ENCODE measurements at places on chromosomes 2 and 18.

DNA sequence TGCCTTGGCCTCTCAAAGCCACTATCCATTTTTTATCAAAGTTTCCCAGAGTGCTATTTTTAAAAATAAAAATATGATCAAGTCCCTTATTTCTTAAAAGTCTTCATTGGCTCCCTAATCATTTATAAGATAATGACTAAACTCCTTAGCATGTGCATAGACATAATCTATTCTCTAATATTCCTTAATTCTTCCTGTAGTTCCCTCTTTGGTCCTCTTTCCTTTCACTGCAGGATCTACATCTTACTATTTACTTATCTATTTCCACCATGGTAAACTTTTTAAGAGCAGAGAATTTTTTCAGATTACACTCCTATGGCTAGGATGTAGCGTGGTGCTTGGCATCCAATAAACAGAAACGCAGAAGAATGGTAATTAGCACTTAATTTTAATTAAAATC lies 19.0 kb downstream of the IDH1 start:
- no peak for DNase-seq

- no peak for DNase-seq
Observed at GRCh38 chr2:211132046-211132445, 575.6 kb downstream of the CPS1 start.

GRCh38 chr2:226211439-226211838 lies 588.2 kb downstream of the IRS1 start:
- DNase-seq, result no peak

GRCh38 chr2:68263632-68264031 lies 11.3 kb upstream of the PPP3R1 start:
- no peak for DNase-seq

- DNase-seq, result no peak
Observed at GRCh38 chr2:128573116-128573515, 254.4 kb upstream of the HS6ST1 start.

DNA sequence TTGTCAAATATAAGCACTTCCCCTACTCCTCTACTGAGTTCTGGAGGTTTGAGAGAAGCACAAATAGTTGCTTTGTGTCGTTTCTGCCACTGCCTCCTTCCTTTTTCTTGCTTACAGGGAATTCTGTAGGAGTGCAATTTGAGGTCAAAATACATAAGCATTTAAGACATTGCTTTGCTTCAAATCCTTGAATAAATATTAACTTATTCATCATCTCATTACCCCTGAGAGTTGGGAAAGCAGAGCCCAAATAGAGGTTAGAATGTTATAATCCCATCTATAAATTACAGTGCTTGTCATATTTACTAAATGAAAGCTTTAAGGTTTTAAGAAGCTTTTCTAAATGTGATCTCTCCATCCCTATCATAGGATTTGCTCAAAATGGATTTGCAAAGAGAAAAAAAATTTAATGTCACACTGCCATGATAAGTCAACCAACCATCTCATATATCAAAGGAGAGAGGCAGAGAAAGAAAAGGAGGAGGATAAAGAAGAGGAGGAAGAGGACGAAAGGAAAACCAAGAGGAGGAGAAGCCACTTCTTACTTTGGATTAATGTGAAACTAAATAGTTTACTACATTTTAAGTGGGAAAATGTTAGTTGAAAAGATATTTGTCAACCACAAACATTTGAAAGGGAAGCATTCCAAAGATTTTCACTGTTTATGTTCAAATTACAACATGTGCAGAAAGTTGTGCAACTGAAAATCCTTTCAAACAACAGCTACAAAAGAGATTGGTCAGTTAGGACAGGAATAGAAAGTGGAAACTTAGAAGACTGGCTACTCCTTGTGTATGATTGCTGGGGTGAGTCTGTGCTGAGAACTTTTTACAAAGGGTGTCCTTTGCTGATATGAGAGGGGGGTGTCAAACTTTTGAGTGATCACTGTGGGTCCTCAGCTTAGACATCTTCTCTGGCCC lies 277.3 kb upstream of the FN1 start:
- no peak for DNase-seq

GRCh38 chr2:69405306-69405705 lies 18.3 kb upstream of the GFPT1 start:
- no peak for DNase-seq

DNA sequence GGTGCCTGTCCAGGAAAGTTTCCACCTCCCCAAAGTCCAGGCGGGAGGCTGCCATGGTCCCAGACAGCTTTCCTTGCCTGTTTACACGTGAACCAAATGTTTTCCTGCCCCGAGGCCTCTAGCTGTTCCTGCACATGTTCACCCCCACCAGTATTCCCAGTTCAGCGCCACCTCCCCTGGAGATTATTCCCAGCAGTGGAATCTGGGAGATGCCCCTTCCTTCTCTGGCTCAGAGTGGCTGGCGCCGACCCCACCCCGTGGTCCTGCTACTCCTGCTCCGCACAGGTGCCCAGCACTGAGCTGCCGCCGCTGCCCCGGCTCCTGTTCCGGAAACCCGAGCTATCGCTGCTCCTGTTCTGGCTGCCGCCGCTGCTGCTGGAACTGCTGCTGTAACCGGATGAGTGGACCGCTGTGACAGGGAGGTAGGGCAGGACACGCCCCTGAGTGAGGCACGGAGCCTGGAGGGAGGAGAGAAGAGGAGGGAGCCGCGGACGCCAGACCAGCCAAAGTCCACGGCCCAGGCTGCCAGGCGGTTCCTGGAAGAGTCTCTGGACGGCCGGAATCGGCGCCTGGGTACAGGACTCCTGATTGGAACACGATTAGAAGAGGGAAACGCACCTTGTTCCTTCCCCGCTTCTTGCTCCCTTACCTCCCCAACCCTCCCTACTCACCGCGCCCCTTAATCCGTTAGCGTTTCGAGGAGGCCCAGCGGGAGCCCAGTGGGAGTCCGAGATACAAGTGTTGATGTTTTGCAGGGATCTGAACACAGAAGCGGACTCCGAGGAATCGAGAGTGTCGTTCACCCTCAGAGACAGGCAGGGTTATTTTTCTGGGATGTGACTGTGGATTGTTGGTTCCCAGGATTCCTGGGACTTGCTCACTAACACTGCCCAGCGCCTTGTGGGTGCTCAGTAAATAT lies at the start of gene PDE11A:
PDE11A (minus strand) TSS at position 395 of the 919 bp plus-strand sequence; CDS start at position 55, 340 bp downstream.
- peak; percentile 24 for DNase-seq

GRCh38 chr2:182077448-182078142 lies 91.9 kb downstream of the PPP1R1C start:
- no peak for DNase-seq

GRCh38 chr2:70104231-70105111 lies 17.2 kb downstream of the PCBP1 start:
- peak; percentile 25 for DNase-seq

DNA sequence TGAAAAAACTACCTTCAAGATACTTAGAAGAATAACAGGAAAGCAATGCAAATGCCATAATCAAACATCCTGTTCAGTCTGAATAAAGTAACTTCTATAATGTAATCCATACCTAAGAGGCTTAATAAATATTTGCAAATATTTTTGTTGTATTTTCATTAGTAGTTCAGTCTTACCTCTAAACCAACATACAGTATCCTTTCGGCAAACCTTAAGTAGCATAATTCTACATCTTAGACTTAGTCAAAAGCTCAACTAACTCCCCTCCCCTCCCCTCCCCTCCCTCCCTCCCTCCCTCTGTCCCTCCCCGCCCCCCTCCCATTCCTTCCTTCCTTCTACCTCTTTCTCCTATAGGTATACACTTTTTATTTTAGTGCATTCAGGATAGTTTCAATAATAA lies 1373.2 kb downstream of the SUCLG1 start:
- no peak for DNase-seq

GRCh38 chr2:95314598-95314963 lies 17.4 kb downstream of the KCNIP3 start:
- no peak for DNase-seq

DNA sequence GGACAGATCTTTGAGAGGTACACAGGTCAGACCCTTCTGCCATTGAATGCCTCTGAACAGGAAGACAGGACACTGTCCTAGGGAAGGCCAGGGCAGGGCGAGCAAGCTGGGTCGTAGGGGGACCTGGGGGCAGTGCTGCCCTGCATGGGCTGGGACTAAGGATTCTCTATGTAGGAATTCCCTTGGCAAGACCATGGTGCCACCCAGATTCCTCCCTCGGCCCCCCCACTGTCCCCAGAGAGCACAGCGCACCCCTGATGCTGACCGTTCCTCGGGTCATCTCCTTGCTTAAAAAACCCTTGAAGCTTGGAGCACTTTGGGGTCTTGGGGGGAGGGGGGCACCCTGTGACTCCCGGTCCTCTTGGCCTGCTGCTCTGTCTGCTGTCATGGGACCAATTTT lies 195.1 kb downstream of the SEPTIN10 start:
- no peak for DNase-seq

DNA sequence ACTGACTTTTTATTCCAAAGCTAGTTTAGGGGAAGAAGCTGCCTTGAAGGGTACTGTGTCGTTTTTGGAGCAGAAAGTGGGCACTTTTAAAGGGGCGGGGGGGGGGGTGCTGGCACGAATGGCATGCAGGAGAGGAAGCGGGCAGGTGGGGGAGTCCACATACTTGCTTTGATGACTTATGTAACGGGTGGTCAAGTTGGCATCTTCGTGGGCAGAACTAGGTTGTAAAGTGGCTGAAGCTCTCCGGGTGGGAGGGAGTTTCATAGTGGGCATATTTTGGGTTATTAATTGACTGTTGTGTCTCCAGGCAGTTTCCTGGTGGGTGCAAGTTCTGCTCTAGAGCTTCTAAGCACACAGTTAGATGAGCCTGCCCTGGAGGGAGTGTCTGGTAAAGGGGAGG lies 19.9 kb downstream of the PCARE start:
- DNase-seq, result no peak

- DNase-seq, result no peak
Observed at GRCh38 chr18:51656249-51656648, 458.8 kb upstream of the MEX3C start.

DNA sequence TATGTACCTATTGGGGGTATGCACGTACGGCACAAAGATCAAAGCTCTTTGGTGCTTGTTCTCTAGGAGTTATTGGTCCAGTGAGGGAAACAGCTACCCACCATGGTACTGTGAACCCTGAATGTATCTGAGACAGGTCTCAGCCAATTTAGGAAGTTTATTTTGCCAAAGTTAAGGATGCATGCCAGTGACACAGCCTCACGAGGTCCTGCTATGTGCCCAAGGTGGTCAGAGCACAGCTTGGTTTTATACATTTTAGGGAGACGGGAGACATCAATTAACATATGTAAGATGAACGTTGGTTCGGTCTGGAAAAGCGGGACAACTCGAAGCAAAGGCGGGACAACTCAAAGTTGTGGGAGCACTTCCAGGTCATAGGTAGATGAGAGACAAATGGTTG lies 75.8 kb downstream of the SOWAHC start:
- no peak for DNase-seq

Measured in stimulated activated CD4-positive, alpha-beta T cell treated with anti-CD3 and anti-CD28 coated beads, Interleukin-4, amount 100 ng/mL, for 1 hour (primary cell).